ENCODE measurements at places on chromosomes 13 and 19. TPM values are rescaled to one million over a fixed set of nuclear protein-coding genes. Genes with fewer than 3 reads are reported as not detected.

DNA sequence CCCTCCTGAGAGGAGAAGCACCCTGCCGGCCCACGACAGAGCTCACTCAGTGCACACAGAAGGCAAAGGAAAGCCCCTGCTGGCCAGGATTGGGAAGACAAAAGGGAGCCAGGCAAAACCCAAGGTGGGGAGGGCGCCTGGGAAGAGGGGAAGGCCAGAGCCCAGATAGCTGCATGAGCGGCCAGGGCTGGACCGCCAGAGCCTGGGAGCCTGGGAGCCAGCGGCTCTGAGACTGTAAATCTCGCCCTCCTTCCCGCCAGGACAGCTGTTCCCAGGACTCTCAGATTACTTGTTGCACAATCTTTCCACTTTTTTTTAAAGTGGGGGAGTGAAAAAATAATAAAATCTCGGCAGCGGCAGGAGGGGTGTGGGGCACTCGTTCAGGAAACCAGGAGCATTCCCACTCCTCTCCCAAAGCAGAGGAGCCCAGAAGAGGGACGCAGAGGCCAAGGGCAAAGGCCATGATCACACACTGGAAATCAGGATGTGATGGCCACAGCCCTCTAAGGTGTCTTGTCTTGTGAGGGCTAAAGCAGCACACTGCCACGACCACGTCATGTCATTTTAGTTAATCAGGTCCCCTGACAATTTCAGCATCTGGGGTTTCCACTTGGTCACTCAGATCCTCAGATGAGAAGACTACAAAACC, 19.6 kb upstream of the EPHX3 start:
- DNase-seq = no peak

DNA sequence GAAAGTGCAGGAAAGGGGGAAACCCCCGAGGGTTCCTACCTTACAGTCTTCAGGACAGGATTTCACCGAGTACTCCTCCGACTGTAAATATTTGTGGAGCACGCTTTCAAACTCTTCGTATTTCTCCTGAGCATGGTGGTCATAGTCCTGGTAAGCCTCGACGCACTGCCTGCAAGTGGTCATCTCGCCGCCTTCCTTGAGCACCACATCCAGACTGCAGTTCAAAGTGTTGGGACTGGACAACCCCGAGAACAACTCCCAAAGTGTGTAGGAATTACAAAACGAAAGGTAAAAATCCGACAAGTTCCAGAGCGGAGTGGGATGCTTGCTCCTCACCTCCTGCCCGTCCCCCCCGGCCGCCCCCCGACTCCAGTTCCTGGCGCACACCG, 349.7 kb downstream of the LIG4 start:
- no peak for DNase-seq

DNA sequence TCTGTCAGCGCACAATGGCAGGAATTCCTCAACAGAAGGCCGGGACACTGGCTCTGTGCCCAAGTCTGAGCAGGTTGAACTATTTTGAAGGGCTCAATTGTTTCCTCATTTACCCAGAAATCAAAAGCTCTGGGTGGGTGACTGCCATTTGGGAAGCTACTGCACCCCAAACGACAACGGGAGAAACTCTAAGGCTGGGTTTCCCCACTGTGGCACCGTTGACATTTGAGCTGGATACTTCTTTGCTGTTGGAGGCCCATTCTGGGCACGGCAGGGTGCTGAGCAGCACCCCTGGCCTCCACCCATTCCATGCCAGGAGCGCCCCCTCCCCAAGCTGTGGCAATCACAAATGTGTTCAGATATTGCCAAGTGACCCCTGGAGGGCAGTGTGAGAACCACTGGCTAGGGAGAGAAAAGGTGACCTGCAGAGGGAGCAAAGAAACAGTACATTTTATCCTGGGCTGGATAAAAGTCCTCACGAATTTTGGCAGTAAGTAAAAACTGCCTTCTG, 62.5 kb downstream of the RFX2 start:
- DNase-seq = no peak

DNA sequence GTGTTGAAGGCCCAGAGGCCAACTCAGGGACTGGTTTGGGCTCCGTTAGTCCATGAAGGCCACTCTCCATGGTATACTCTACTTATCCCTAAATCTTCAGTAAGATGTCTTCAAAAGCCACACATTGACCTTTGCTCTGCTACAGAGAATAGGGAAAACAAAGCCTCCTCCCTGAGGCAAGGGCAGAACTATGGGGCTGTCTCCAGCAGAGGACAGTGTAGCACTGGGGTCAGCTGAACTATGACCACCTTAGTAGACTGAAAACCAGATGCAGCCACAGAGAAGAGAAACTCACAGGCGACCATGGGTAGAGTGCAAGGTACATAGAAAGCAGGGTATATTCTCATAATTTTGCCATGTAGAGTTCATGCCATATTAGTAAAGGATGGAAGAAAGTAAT, 587.4 kb downstream of the LMO7 start:
- no peak for DNase-seq

DNA sequence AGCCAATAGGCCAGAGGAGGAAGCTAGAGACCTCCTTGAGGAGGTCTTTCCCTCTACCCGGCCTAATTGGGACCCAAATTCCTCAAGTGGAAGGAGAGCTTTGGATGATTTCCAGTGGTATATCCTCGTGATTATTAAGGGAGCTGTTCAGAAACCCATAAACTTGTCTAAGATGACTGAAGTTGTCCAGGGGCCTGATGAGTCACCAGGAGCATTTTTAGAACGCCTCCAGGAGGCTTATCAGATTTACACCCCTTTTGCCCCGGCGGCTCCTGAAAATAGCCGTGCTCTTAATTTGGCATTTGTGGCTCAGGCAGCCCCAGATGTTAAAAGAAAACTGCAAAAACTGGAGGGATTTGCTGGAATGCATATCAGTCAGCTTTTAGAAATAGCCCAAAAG, 198.1 kb downstream of the ZNF486 start:
- DNase-seq = no peak

DNA sequence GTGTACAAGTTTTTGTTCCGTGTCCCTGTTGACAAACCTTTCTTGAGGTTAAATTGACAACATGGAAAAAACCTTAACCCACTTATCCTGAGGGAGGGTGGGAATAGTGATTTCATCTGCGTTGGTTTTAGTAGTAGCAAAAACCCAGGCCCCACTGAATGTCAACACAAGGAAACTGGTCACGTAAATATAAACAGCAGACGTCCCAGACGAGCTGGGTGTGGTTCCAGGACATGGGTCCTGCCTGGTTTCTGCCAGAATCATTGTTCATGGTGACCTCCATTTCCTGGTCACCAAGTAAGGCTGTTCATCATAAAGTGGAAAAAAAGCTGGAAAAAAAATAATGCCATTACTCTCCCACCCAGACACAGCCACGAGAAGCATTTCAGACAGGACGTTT, 16.9 kb upstream of the F2RL3 start:
- DNase-seq = no peak

GRCh38 chr19:19111136-19111835, 27.0 kb downstream of the TMEM161A start:
- DNase-seq = no peak

GRCh38 chr19:38892841-38893240, 6.6 kb downstream of the SIRT2 start:
- no peak for DNase-seq

GRCh38 chr19:48813123-48813913, 2.5 kb upstream of the BCAT2 start:
- DNase-seq = no peak

DNA sequence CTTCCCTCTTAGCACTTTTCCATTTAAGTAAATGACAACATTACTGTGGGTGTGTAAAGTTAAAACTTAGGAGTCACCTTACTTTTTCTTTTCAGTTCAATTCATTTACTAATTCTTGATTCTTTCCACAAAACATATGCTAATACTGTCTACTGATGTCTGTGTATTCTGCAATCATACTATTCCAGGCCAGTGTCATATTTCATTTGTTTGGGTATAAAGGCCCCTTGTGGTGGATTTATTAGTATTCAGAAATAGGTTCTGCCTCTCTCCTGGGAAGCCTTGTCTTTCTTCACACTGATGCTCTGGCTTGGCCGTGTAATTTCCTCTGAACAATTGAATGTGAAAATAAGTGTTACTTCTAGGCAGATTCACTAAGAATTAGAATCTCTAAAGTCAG, 621.9 kb upstream of the SPRY2 start:
- DNase-seq = no peak

- DNase-seq = no peak
Measured at GRCh38 chr19:49403404-49404187, 15.5 kb downstream of the KASH5 start.

GRCh38 chr19:23470873-23471545, 75.7 kb upstream of the ZNF91 start:
- no peak for DNase-seq

Gene ZNF415
- total RNA-seq = 1.8 TPM

Gene DAND5
- not detected for total RNA-seq

Gene NAXD
- total RNA-seq = 21.1 TPM

Gene SYT3
- total RNA-seq = 1.9 TPM

All from activated naive CD8-positive, alpha-beta T cell treated with anti-CD3 and anti-CD28 coated beads for 36 hours (primary cell).